Activated T-cell treated with anti-CD3 and anti-CD28 coated beads for 4 hours (primary cell): ENCODE measurements at places on chromosomes 13 and 19.

GRCh38 chr19:17424743-17425365, 5.0 kb downstream of the MVB12A start:
- DNase-seq = no peak

GRCh38 chr19:2616741-2617392, 85.6 kb downstream of the GNG7 start:
- DNase-seq = no peak

- no peak for DNase-seq
Measured at GRCh38 chr19:7515645-7516151, at the start of gene ZNF358. Gene ZNF358, plus strand, starts transcription at chr19:7516103. Its CDS starts 3,140 bp downstream, at chr19:7519243.

- no peak for DNase-seq
Measured at GRCh38 chr13:80962855-80963254, 621.9 kb upstream of the SPRY2 start.

DNA sequence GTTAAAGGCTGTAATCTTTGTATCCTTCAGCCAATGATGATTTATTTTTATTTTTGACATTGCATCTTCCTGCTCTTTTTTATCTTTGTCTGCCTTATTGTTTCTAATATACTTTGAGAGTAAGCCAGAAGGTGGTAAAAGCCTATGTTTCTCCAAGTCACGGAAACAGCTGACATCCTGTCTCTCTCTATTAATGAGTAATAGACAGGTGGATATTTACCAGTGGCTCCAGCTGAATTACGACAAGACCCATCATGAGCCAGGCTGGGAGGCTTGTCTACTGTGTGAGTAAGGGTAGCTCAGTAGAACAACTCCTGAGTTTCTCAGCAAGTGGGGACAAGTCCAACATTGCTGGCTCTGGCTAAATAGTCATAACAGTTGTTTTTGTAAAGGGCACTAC, 166.6 kb downstream of the NDFIP2 start:
- DNase-seq = no peak

DNA sequence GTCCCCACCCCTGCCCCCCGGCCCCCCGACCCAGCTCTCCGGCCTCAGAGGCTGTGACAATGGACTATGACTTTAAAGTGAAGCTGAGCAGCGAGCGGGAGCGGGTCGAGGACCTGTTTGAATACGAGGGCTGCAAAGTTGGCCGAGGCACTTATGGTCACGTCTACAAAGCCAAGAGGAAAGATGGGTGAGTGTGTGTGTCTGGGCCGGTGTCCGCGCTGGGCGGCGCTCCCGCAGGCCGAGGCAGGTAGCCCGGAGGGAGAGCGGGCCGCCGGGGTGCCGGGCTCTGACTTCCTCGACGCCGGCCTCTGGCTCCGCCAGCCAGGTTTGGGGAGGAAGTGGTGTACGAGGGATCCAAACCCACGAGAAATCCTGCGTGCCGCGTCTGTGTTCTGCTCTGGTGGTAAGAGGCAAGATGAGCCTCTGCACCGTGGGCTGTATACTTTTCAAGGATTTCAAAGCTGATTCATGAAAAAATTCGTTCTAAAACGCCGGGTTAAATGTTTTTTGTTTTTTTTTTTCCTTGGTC, 718 bp downstream of the CDK8 start:
- peak; percentile 24 for DNase-seq

GRCh38 chr13:44437356-44438233, 64.0 kb downstream of the SERP2 start:
- no peak for DNase-seq

GRCh38 chr13:65914716-65915115, 1315.4 kb downstream of the PCDH9 start:
- no peak for DNase-seq

GRCh38 chr19:48186541-48186991, 16.1 kb downstream of the ZSWIM9 start:
- DNase-seq = no peak

- DNase-seq = no peak
Measured at GRCh38 chr13:91714855-91715254, 316.4 kb downstream of the GPC5 start.

GRCh38 chr13:27359199-27359821, 65.1 kb upstream of the GTF3A start:
- DNase-seq = peak; percentile 45

DNA sequence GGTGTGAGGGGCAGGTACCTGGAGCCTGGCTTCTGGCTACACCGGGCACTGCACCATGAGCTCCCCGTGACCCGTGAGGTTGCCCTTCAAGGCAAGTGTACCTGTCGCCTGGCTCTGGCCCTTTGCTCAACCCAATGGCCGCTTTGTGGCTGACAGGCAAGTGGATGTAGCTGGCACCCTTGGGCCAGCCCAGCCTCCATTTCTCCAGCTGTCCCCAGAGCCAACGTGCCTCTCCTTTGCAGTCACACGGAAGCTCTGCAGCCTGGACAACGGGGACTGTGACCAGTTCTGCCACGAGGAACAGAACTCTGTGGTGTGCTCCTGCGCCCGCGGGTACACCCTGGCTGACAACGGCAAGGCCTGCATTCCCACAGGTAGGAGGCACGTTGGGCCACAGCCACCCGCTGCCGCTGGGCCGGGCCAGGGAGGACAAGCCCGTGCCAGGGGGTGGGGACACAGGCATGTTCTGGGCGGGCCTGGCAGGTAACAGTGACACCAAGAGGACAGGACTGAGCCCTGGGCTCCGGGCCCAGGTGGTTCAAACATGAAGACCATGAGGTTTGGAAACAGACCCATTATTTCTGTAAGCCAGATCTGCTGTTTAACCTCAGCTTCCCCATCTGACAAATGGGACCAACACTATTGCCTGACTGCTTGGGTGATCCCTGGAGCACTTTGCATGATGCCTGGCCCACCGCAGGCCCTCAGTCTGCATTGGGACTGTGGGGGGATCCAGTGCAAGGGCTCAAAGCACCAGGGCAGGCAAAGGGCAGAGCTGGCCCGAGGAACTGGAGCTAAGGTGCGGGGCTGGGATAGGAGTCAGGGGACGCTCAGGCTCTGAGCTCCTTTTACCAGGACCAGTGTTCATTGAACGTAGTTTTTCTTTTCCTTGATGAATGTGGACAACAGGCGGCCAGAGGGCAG, 17.5 kb upstream of the PROZ start:
- DNase-seq = no peak

DNA sequence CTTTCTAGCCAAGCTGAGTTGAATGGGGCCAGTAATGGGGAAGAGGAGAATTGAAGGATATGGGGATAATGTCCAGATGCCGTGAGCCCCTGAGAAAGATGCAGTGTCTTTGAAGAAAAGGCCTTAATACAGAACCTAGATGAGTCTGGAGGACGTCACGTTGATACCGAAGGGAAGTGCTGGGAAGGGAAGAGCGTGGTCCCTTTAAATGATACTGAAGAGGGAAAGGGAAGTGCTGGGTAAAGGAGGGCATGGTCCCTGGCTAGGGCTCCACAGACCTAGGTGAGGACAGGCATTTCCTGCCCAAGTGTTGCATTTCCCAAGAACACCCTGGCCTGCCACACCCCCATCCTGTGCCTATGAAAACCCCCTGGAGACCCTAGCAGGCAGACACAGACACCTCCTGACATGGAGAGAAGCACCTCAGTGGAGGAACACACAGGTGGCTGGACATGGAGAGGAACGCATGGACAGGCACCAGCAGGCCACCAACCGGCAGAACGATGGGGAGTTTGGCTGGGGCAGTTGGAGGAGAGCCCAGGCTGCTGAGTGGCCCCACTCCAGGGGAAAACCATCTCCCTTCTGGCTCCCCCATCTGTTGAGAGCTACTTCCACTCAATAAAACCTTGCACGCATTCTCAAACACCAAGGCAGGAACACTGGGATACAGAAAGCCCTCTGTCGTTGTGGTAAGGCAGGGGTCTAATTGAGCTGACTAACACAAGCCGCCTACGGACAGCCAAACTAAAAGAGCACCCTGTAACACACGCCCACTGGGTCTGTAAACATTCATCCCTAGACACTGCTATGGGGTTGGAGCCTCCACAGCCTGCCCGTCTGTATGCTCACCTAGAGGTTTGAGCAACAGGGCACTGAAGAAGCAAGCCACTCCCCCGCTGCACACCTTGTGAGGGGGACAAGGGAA, 34.9 kb upstream of the POMP start:
- no peak for DNase-seq

- peak; percentile 70 for DNase-seq
Measured at GRCh38 chr13:26985285-26985878, 186.2 kb downstream of the USP12 start.
